ENCODE measurements at places on chromosomes 2 and 18.
A peak's percentile ranks its signal among the peaks of the same experiment; 100 is the strongest.

DNA sequence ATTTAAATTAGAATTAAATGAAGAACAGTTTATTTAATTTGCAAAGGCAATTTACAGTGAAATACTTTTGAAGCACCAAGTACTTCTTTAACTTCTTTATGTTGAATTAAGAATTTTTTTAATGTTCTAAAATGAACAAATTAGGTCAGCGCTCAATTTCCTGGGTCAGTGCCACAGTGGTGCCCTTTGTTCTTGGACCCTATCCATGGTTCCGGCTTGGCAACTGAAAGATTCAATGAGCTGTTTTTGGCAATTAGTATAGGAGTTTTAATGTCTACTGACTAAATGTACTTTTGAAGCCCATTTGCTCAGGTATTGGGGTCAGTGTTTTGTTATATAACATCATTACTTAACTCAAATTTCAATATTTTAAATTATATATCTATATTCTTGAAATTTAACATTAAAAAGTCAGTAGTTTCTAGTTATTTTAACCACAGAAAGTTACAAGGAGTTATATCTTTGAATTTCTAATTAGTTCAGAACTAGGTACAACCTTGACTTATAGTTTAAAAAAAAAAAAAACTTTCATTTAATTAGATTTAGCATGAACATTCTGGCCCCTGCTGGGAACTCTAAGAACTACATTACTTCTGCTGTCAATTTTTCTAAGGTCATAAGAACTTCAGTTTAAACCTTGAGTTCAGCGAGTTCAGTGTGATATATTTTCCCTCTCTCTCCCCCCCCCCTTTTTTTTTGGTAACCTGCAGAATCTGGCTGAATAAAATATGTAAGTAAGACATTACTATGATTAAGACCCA lies 7.6 kb upstream of the MSTN start:
- H3K4me1 ChIP-seq: no peaks in the 10 kb centered on the region
- H3K4me3 ChIP-seq: no peak overlapping the region
- no peaks in the 10 kb centered on the region for H3K36me3 ChIP-seq
- DNase-seq: peak; percentile 14

- no peak overlapping the region for H3K27ac ChIP-seq
- no peaks in the 10 kb centered on the region for H3K27me3 ChIP-seq
- peaks cover 36% of the 10 kb centered on the region for H3K4me1 ChIP-seq
- no peak for DNase-seq
Observed at GRCh38 chr2:45736757-45737704, 85.6 kb downstream of the PRKCE start.

- no peaks in the 10 kb centered on the region for H3K36me3 ChIP-seq
- H3K27ac ChIP-seq: no peak overlapping the region
- no peak overlapping the region for H3K4me3 ChIP-seq
- no peak for DNase-seq
Observed at GRCh38 chr2:26325851-26326250, 20.1 kb upstream of the SELENOI start.

- H3K27ac ChIP-seq: peak overlapping the region; percentile 91
- peak overlapping the region; percentile 93 for H3K4me3 ChIP-seq
- H3K36me3 ChIP-seq: peaks cover 8% of the 10 kb centered on the region
- H3K4me1 ChIP-seq: peaks cover 42% of the 10 kb centered on the region
- no peaks in the 10 kb centered on the region for H3K27me3 ChIP-seq
Observed at GRCh38 chr2:96207774-96208142, 869 bp downstream of the STARD7 start.

GRCh38 chr18:76264198-76264875 lies 230.7 kb downstream of the ZNF516 start:
- H3K27ac ChIP-seq: no peak overlapping the region
- no peak for DNase-seq
- H3K4me3 ChIP-seq: no peak overlapping the region
- no peaks in the 10 kb centered on the region for H3K36me3 ChIP-seq
- H3K4me1 ChIP-seq: no peaks in the 10 kb centered on the region

DNA sequence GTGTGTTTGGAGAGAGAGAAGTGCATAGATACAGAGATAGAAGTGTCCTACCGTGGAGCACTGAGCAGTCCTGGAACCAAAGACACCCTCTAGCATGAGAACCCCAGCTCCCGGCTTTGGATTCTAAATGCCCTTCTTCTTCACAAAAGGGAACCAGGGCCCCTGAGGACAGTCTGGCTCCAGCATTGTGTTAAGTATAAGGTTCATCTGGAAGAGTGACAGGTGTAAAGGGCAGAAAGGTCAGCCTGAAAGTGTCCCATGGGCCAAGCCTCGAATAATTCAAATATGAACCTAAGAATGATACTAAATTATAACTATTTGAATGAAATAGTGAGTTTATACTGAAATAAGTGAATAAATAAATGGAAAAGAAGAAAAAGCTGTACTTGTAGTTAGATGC lies 109.7 kb downstream of the SNTG2 start:
- DNase-seq: no peak
- no peak overlapping the region for H3K27ac ChIP-seq
- no peaks in the 10 kb centered on the region for H3K36me3 ChIP-seq
- no peaks in the 10 kb centered on the region for H3K4me1 ChIP-seq
- H3K27me3 ChIP-seq: peaks cover 3% of the 10 kb centered on the region

DNA sequence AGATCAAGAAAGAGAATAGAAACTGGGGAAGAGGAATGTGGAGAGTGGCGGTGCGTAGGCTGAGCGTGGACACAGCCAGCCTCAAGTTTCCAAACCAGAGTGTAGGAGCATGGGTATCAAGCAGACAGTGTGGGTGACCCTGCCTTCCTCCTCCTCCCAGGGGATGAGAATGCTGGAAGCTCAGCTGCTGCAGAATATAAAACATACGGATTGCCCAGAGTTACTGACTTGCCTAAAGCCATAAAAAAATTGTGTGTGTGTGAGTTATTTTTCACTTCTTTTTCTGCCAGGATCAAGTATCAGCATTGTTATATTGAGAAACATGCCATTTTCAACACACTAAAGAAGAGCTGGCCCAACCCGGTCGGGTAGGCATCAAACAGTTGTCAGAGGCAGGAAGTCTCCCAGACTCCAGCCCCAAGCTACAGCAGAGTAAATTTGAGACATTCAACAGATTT lies 333.3 kb upstream of the ACVR2A start:
- H3K4me1 ChIP-seq: no peaks in the 10 kb centered on the region
- DNase-seq: no peak
- H3K27me3 ChIP-seq: peaks cover 2% of the 10 kb centered on the region
- H3K36me3 ChIP-seq: no peaks in the 10 kb centered on the region
- no peak overlapping the region for H3K4me3 ChIP-seq

- DNase-seq: no peak
- no peaks in the 10 kb centered on the region for H3K36me3 ChIP-seq
- H3K4me1 ChIP-seq: peaks cover 3% of the 10 kb centered on the region
- no peak overlapping the region for H3K27ac ChIP-seq
Observed at GRCh38 chr2:181106789-181107627, 126.6 kb downstream of the UBE2E3 start.

DNA sequence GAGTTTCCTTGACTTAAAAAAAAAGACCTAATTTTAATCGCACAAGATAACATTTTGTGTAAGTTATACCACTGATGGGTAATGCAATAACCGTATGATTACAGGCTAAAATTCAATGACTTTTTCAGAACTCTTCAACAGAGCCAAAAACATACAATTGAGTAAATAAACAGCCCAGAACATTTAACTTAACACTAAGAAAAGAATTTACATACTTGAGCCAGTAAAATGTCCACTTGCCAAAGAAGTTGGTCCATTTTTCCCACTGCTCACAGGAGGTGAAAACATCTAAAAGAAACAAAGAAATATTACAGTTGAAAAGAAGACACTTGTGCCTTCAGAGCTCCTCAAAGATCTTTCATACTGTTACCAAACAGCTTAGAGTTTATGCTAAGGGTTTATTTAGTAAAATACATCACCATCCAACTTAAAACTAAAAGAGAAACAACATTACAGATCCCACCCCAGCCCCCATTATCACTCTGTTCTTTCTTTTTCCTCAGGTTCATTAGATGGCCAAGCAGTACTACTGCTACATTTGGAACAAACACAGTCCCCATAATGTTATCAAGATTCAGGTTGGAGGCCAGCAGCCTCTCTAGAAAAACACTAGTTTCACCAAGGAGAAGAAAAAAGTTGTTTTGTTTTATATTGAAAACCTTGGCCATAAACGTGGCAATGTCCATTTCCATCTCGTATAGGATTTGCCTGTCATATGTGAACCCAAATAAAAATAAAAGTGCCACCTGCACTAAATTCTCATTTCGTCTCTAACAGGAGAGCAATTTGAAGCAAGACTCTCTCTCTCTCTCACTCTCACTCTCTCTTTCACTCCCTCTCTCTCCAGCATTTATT lies 2.7 kb downstream of the TCF4 start:
- peak overlapping the region; percentile 93 for H3K4me3 ChIP-seq
- no peak for DNase-seq
- H3K27ac ChIP-seq: no peak overlapping the region
- H3K36me3 ChIP-seq: peaks cover 4% of the 10 kb centered on the region
- H3K4me1 ChIP-seq: peaks cover 27% of the 10 kb centered on the region

- DNase-seq: no peak
- H3K27me3 ChIP-seq: no peaks in the 10 kb centered on the region
Observed at GRCh38 chr2:142918624-142919023, 41.2 kb downstream of the KYNU start.

DNA sequence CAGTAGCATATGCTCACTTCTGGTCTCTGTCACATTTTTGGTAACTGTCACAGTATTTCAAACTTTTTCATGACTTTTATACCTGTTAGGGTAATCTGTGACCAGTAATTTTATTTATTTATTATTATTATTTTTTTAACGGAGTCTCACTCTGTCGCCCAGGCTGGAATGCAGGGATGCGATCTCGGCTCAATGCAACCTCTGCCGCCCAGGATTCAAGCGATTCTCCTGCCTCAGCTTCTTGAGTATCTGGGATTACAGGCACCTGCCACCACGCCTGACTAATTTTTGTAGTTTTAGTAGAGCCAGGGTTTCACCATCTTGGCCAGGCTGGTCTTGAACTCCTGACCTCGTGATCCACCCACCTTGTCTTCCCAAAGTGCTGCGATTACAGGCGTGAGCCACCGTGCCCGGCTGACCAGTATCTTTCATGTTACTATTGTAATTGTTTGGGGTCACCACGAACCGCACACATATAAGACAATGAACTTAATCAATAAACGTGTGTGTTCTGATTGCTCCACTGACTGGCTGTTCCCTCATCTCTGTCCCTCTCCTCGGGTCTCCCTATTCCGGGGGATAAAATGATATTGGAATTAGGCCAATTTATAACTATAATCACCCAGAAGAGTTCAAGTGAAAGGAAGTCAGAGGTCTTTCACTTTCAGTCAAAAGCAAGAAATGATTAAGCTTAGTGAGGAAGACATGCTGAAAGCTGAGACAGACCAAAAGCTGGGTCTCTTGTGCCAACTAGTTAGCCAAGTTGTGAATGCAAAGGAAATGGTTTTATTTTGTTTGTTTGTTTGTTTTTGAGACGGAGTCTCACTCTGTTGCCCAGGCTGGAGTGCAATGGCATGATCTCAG lies 22.9 kb downstream of the TGIF1 start:
- H3K36me3 ChIP-seq: peaks cover 2% of the 10 kb centered on the region
- H3K4me1 ChIP-seq: peaks cover 8% of the 10 kb centered on the region
- H3K27ac ChIP-seq: peak overlapping the region; percentile 77
- no peaks in the 10 kb centered on the region for H3K27me3 ChIP-seq
- peak overlapping the region; percentile 78 for H3K4me3 ChIP-seq

DNA sequence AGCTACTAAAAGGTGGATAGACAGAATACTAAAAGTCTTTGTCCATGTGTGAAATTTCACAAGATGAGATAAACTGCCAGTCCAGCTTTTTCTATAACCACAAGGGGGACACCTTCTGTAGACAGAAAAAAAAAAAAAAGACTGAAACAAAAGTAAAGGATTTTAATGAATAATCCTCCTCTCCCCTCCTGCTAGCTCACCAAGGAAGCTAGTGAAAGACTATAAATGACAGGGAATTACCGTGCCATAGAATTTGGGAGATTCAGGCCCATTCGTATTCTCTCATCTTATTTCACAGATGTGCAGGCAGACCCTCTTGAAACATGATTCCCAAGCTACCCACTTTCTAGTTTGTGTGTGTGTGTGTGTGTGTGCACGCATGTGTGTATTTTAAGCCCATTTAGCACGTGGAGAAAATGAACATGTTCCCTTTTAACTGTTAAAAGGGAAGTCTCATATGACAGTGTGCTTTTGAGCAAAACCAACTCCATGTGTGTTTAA lies 36.3 kb upstream of the SLC8A1 start:
- no peaks in the 10 kb centered on the region for H3K36me3 ChIP-seq
- H3K27ac ChIP-seq: no peak overlapping the region
- DNase-seq: no peak
- no peak overlapping the region for H3K4me3 ChIP-seq
- peaks cover 5% of the 10 kb centered on the region for H3K4me1 ChIP-seq
- H3K27me3 ChIP-seq: no peaks in the 10 kb centered on the region

DNA sequence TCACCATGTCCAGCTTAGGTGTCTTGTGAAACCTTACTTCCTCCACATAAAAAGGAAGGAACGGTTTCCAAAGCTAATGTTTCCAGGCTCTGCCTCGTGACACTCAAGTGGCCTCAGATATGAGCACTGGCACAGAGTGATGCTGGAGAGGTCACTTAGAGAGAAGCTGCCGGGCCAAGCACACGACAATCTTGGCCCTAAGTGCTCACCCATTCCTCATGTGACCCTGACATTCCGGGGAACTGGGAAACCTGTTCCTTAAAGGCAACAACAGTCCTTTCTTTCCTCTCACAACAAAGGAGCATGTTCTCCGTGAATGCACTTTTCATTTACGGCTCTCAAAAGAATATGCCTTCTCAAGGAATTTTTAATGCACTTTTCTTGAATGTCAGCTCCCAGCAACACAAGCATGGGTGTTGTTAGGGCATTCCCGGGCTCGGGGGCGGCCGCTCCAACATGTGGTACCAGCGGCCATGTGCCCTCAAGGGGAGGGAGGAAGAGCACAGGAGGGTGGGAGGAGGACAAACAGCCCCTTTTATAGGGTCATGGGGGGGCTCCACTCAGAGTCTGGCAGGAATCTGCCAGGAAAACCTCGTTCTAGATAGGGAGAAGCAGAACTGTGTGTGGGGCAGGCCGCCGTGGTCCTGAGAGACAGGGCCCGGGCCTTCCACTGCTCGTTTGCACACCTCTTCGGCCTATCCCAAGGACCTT lies 118.6 kb downstream of the MBP start:
- H3K4me3 ChIP-seq: no peak overlapping the region
- H3K27ac ChIP-seq: no peak overlapping the region

GRCh38 chr2:67159929-67160328 lies 237.2 kb upstream of the ETAA1 start:
- no peaks in the 10 kb centered on the region for H3K4me1 ChIP-seq
- H3K27ac ChIP-seq: no peak overlapping the region
- no peaks in the 10 kb centered on the region for H3K27me3 ChIP-seq
- DNase-seq: no peak

Measured in memory B cell (primary cell).